ENCODE measurements at places on chromosomes 4 and X. TPM values are rescaled to one million over a fixed set of nuclear protein-coding genes. Genes with fewer than 3 reads are reported as not detected.
A peak's percentile ranks its signal among the peaks of the same experiment; 100 is the strongest.

Gene SMPX
- total RNA-seq = 2.7 TPM

Gene TBX22
- total RNA-seq = 0.09 TPM

Gene GPR143
- total RNA-seq = 7.3 TPM

DNA sequence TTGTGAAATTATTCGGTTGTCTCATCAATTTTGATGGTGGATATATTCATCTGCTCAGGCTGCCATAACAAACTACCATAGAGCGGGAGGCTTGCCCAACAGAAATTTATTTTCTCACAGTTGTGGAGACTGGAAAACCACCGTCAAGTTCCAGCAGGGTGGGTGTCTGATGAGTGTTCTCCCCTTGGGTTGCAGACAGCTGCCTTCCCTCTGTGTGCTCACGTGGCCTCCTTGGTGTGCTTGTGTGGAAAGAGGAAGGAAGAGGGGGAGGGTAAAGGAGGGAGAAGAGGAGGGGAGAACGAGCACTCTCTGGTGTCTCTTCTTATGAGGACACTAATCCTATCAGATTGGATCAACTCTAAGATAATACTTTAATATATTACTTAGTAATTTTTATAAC lies 123.8 kb upstream of the TEX13D start:
- no peak for DNase-seq

DNA sequence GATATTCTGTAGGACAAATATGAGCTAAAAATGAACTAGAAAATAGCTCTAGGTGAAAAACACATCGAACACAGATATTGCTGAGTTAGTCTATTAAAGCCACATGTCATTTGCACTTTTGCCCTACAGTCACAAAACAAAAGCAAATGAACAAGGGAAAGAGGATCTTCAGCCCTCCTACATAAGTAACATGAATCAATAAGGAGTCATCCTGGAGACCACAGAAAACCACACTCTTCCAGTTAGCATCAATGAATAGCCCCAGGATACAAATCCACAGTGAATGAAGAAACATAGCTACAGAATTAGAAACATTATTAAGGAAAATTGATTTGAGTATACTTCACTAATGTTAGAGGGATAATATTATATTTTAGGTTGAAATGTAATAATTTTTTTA lies 311.4 kb downstream of the MAPK10 start:
- no peak for DNase-seq

- DNase-seq = peak; percentile 19
These were observed 628.9 kb downstream of the TLL1 start for GRCh38 chr4:166501941-166502382.

- DNase-seq = no peak
These were observed 95.8 kb downstream of the IQCM start for GRCh38 chr4:149719806-149720205.

Data from mesothelial cell of epicardium (in vitro differentiated cells).